ENCODE measurements at places on chromosomes 4 and X.

DNA sequence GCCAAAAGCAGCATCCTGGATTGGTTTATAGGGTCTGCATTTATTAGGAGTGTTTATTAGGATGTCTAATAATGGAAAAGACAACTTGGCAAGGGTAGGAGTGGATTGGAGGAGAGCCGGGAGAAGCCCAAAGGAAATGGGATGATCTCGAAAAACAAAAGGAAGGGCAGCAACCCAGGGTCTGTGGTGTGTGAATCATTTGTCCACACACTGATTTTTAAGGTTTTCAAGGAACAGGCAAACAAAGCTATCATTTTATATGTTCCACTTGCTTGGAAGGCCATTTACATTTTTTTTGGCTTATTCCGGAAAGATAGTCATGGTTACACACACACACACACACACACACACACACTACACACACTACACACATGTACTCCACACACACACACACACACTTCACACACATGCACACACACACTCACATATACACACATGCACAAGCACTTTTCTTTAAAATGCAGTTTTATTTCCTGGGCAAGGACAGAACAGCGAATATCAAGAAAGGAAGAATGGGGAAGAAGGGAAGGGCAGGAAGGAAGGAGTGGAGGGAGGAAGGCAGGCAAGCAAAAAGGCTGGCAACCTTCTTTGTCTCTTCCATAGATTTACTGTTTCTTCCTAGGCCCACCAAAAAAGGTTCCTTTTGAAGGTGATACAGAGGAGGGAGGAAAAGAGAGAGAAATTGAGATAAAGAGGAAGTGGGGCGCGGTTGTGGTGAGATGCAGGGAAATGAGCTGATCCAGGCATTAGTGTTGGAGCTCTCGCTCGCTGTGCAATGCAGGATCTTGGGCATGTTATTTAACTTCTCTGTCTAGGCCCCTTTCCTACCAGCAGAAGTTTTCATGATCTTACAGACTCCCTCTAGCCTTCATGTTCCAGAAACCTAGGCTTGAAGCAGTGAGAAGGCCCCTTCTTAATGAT lies 88.6 kb upstream of the MAML3 start:
- DNase-seq: peak; percentile 20

DNA sequence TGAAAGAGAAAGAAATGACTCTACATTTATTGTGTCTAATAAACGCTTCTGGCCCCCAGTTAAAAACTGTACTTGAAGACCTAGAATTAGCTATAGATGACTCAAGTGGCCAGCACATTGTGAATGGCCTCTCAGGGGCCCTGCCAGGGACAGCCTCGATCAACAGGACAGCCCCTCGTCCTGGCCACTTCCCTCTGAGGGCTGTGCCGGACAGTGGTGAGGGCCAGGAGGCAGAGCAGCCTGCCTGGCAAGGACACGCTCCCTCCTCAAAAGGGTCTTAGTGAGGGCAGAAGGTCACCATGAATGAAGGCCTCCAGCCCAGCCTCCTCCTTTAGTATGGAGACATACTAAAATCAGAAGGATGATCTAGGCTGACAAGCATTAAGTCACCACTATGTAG lies 16.5 kb downstream of the RNF212 start:
- DNase-seq: no peak

DNA sequence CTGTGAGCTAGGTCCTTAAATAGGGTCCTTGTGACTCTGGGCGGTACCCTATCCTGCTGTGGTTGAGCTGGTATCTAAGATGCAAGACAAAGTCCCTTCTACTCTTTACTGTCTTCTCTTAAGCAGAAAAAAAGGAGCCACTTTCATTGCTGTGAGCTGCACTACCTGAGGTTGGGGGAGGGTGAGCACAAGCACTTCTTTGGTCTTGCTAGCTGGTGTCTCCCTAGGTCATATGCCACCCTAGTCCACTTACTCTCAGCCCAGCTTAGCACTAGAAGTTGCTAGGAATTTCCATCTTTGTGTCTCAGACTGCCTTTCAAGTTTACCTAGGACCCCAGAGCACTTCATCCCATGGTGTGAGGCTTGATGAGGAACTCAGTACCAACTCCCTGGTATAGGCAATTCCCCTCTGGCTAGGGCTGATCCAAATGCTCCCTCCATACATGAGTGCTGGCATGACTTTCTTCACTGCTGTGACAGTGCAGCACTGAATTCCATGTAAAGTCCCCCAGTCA lies 343.6 kb upstream of the CT83 start:
- DNase-seq: no peak

GRCh38 chrX:70635227-70635626 lies 190.6 kb downstream of the DLG3 start:
- no peak for DNase-seq

- no peak for DNase-seq
These were observed 33.4 kb downstream of the COX18 start for GRCh38 chr4:73036123-73036522.
